ENCODE measurements at places on chromosomes 16 and 17.

- DNase-seq, result peak; percentile 98
Observed at GRCh38 chr17:76529224-76530094, 8.1 kb downstream of the CYGB start.

GRCh38 chr17:67080804-67081203 lies 36.5 kb downstream of the CACNG1 start:
- no peak for DNase-seq

DNA sequence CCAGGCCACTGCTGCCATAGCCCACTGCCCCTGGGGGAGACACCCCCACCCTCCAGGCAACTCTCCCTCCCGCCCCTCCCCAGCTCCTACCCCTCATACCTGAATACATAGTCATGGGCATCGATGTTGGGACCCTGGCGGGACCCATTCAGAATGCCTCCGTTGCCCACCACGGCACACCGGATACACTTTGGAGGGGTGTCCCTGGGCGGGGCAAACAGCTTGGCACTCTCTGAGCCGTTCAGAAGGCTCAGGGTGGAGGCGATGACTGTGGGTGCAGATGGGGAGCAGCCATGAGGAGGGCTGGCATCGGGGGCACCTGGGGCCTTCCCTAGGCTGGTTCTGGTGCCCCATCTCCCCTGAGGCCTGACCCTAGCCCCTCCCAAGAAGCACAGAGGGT lies 12.6 kb downstream of the ST6GALNAC2 start:
- no peak for DNase-seq

DNA sequence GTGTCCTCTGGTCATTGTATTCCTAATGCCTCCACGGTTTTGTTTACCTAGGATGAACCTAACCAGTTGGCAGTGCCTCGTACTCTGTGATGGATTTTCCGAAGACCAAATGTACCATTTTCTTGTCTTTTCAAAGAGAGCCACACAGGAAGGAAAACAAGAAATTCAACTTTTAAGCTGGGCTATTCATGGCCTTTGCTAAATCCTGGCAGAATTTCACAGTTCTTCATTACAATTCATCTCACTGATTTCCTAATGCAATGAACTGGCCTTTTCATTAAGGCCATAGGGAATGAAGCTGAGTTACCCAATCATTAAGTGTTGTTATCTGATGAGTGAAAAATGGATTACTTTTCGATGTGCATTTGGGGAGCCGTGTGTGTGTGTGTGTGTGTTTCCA lies 7.9 kb upstream of the KCNJ16 start:
- no peak for DNase-seq

GRCh38 chr17:30514895-30515596 lies 37.8 kb downstream of the GOSR1 start:
- no peak for DNase-seq

DNA sequence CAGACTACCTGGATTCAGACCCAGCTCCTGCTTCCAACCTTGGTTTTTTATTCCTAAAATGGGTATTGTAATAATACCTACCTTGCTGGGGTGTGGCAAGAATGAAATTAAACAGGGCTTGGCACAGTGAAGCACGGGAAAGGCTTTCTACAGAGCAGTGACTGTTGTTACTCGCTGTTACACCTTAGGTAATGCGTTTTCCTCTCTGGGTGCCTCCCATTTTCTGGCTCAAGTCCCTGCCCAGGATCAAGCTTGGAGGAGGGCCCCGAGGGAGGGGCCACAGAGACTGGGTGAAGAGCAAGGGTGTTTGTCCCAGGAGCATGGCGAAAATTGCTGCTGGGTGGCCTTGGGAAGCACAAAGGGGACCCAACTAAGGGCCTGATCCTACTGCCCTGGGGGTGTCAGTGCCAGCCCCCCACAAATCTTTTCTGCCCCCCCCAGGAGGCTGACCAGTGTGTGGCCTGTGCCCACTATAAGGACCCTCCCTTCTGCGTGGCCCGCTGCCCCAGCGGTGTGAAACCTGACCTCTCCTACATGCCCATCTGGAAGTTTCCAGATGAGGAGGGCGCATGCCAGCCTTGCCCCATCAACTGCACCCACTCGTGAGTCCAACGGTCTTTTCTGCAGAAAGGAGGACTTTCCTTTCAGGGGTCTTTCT lies 13.3 kb downstream of the MIEN1 start:
- no peak for DNase-seq

- DNase-seq, result peak; percentile 75
Observed at GRCh38 chr17:57597531-57598453, 147.3 kb downstream of the CCDC182 start.

DNA sequence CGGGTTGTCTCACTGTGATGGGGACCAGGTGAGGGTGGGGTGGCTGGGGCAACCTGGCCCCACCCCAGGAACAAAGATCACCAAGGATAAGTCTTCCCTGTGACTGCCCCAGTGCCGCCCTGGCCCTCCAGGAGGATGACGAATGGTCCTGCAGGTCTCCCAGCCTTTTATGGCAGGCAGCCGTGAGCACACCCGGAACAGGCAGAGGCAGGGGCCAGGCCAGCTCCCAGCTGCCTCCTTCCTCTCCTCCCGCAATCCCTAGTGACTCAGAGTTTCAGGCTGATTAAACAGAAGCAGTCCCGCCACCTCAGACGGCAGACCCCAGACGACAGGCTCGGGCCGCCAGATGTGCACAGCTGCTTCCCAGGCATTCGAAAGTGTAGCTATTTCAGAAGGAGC lies 13.3 kb downstream of the JUP start:
- DNase-seq, result peak; percentile 78

- no peak for DNase-seq
Observed at GRCh38 chr17:18246880-18247612, 11.5 kb downstream of the FLII start.

GRCh38 chr16:85051067-85051581 lies 23.5 kb downstream of the KIAA0513 start:
- DNase-seq, result no peak

DNA sequence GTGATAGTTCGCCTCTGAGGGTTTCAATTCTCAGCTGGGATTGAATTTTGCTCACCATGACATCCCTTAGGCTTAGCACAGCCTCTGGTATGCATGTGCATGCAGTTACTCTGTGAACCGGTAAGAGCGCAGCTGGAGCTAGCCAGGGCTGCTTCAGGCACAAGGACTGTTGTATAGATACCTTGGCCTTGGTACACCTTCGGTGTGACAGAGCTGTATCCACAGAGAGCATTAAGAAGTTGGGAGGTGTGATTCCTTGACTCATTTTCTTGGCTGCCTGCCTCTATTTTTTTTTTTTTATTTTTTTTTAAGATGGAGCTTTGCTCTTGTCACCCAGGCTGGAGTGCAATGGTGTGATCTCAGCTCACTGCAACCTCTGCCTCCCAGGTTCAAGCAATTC lies 2.2 kb upstream of the NUTF2 start:
- peak; percentile 34 for DNase-seq

- no peak for DNase-seq
Observed at GRCh38 chr16:50534556-50534955, 13.6 kb upstream of the NKD1 start.

GRCh38 chr17:28191018-28191417 lies 128.0 kb upstream of the TMEM97 start:
- no peak for DNase-seq

GRCh38 chr16:66484453-66485213 lies 57.5 kb downstream of the BEAN1 start:
- no peak for DNase-seq

GRCh38 chr16:57590654-57591085 lies 37.8 kb upstream of the ADGRG1 start:
- peak; percentile 74 for DNase-seq

Measured in foreskin fibroblast (primary cell).